ENCODE measurements at places on chromosomes 4 and X.

DNA sequence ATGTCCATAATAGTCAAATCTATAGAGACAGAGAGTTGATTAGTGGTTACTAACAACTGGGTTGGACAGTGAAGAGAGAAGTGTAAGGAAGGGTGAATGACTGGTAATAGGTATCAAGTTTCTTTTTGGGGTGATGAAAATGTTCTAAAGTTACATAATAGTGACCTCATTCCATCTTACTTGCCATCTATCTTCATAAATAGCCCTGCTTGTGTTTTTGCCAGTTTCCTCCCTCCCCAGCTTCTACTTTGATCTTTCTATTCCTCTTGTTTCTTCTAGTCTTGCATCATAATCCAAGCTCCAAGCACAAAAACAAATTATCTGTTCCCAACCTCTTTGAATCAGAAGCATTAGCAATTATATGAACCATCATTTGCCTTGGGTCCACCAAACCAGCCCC lies 40.2 kb upstream of the TET2 start:
- no peak for DNase-seq

- no peak for DNase-seq
Measured at GRCh38 chr4:140740906-140741670, 15.1 kb downstream of the TBC1D9 start.

GRCh38 chr4:2811830-2812611 lies 19.1 kb downstream of the SH3BP2 start:
- DNase-seq, result no peak

DNA sequence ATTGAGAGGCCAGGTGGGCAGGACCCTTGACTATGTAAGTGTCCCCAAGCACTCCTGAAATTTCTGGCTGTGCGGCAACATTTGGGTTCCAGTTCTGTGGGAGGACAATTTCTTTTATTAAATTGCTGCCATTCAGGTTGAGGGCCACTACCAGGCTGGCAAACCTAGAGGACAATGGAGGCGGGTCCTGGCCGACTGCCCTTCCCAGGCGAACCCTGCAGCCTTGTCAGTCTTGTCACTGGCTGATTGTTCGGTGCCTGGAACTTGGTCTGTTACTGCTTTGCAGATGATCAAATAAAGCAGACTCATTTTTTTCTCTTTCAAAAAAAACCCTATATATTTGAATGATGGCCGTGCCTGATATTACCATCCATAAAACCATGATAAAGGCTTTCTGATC lies 6.6 kb upstream of the TMEM128 start:
- no peak for DNase-seq

DNA sequence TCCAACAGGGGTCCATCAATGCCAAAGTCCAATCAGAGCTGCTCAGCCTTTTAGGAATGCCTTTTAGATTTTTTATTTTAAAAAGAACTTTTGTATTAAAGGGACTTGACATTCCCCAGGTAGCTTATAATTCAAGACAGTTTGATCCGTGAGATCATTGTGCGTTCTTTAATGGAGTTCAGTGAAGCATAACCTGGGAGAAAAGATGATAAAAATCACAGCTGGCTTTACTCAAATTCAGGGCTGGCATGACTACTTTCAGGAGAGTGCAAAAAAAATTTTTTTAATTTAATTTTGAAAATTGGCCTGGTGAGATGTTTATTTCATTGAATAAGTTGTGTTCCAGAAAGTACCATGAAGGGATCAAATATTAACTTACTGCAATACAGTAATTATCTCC lies 118.2 kb downstream of the VCX2 start:
- no peak for DNase-seq

DNA sequence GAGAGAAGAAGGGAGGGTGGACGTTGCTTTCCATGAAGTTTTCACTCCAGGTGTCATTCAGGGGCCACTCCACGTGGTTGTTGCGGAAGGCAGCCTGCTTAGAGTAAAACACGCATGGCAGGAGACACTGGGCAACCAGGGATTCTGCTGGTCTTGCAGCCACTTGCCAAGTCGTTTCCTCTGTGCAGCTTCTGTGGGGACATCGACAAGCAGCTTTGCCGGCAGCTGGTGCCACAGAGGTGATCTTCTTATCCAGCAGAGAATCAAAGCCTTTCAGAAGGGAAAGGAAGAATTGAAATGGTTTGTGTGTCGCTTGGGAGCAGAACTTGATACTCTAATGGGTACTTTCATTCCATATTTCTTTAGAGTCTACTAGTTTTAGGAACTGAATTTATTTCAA lies 867.1 kb upstream of the TENM3 start:
- no peak for DNase-seq

Measured in activated naive CD8-positive, alpha-beta T cell treated with anti-CD3 and anti-CD28 coated beads, Interleukin-2, amount 50 U/mL, for 16 hours (primary cell).